ENCODE measurements at places on chromosomes 5 and 9.

GRCh38 chr9:87865626-87866025 is 17.1 kb upstream of the SPATA31E1 start:
- DNase-seq = no peak

DNA sequence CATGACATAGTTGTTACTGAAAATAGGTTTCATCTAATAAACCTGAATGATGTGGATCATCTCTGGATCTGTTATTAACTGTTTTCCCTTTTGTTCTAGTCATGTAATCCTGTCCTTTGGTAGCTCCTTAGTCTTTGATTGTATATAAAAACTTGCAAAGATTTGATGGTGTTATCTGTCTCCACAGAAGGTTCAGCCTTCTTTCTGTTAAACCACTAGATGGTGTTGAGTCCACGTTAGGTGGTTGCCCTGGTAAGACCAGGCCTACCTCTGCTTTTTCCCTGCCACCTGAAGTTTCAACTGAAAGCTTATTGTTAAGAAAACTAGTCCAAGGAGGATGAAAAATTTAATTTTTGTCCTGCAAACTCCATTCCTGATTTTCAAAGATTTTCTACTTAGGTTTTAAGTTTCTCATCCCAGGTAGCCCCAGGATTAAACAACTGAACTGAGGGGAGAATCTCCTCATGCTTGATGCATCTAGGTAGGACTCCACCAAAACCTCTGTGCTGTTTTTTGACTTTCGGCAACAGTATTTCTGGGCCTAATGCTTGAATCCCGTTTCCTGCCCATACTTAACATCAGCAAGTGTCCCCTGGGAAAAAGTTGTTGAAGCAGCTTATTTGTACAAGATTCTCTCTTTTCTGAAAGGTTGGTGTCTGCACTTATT is 68.5 kb downstream of the RICTOR start:
- DNase-seq = no peak

GRCh38 chr9:124001866-124002525 is 9.6 kb upstream of the LHX2 start:
- DNase-seq = no peak

DNA sequence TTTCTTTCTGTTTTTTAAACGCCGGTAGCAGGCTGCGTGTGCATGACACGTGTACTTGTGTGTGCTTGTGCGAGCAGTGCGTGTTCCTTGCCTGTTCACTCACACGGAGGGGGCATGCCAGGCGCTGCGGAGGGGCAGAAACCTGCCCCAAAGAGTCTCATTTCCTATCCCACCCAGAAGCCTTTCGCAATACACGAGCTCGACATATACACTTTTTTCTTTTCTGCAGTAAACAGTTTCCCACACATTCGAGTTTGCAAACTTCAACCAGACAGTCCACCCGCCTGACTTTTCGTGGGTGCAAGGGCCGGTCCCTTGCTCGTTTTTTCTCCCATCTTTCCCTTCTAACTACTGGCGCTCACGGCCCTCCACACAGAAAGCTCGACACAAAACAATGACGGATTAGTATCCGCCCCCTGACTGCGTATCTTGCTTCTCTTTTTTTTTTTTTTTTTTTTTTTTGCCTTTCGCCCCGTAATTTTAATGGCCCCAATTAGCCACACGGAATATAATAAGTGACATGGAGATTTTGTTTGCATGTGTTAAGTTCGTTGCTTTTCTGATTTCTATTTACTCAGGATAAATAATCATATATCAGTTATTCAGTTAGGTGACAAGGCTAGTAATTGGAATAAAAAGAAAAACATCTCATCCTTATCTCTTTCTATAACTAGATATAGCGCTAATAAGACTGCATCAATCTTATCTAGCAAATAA is 5.3 kb upstream of the OTP start:
- DNase-seq = no peak

GRCh38 chr5:69368458-69369339 is 621 bp downstream of the AK6 start:
- DNase-seq = peak; percentile 31

- no peak for DNase-seq
Observed at GRCh38 chr9:116939614-116940013, 252.5 kb downstream of the TRIM32 start.

- no peak for DNase-seq
Observed at GRCh38 chr5:68953231-68953874, 140.5 kb upstream of the SLC30A5 start.

GRCh38 chr9:27626244-27627187 is 53.2 kb upstream of the C9orf72 start:
- DNase-seq = no peak

GRCh38 chr5:54825005-54825404 is 160.4 kb downstream of the ESM1 start:
- DNase-seq = no peak
